ENCODE measurements at places on chromosomes 2 and 18. TPM values are rescaled to one million over a fixed set of nuclear protein-coding genes. Genes with fewer than 3 reads are reported as not detected.

C18orf54 gene
- not detected for total RNA-seq

FAM210A gene
- 21.9 TPM for total RNA-seq

FBXO48 gene
- 0.43 TPM for total RNA-seq

DNA sequence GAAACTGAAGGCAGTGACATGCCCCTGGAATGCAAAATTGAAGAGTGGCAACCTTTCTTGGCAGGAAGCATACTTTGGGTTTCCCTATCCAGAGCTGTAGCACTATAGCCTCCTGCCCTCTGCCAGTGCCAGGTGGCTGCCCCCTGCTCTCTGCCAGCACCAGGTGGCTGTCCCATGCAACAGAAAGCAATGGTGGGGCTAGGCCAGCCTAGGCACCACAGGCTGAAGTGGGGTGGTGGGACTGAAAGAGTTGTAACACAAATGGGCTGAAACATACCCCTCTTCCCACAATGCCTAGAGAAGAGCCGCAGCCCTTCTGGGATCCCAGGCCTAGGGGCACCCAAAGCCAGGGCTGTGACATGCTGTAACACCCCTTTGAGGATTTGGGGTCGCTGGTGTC, 1739.3 kb upstream of the LRRTM1 start:
- H3K4me1 ChIP-seq: no peaks in the 10 kb centered on the region
- H3K4me3 ChIP-seq: no peak overlapping the region
- DNase-seq: no peak
- H3K27me3 ChIP-seq: no peaks in the 10 kb centered on the region
- H3K27ac ChIP-seq: no peak overlapping the region
- H3K36me3 ChIP-seq: no peaks in the 10 kb centered on the region

DNA sequence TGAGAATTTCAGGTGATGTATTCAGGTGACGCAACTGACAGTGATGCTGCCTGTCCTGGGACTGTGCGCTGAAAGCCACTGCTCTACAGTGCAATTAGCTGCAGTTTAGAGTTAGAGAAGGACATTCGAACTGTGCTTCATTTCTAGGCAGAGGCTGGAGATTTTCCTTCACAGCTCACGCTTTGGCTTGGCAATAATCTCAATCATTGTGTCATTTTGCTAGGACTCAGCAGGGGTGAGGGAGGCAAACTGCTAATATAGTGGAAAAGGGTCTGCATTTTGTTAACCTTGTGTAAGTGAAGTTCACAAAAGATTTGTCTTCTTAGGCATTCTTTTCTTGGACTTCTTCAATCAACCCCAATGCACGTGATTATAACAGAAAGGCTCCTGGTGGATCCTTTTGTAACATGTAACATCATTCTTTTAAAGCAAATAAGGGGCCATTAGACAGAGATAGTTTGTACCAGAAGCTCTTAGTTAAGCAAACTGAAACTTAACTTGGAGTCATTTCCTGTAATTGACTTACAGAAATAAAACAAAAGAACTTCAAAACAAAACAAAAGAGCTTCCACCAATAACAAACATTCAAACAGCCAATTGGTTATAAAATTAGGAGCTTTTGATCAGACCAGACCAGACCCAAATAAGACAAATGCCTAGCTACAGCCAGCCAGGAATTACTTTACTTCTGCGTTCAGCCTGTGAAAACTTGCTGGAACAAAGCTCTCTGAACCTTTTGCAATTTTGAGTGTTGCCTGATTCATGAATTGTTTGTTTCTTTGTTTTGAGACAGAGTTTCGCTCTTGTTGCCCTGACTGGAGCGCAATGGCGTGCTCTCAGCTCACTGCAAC, 1376.3 kb upstream of the CELF4 start:
- no peaks in the 10 kb centered on the region for H3K4me1 ChIP-seq
- no peak overlapping the region for H3K27ac ChIP-seq
- no peak for DNase-seq
- H3K4me3 ChIP-seq: no peak overlapping the region

Data from stomach (tissue), 19 donors.